Cortex of kidney (tissue), 1 donor: ENCODE measurements at places on chromosomes 12 and 14.

DNA sequence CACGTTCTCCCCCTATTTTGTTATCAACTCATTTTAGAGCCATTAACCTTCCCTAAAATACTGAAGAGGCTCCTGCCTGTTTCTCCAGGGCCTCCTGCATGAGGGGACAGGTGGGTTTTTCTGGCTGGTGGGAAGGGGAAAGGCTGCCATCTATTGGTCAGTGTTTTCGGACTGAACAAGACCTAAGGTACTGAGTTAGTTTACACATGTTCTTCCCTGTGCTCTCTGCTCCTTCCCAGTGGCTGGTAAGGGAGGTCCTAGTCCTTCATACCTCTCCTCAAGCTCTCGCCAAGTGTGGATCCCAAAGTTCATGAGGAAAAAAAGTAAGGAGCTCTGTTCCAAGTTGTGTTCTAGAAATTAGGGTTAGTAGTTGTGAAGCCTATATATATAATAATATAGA lies 357.5 kb downstream of the FSCB start:
- no peak for DNase-seq

GRCh38 chr14:50846226-50846880 lies 15.4 kb upstream of the NIN start:
- DNase-seq: no peak

DNA sequence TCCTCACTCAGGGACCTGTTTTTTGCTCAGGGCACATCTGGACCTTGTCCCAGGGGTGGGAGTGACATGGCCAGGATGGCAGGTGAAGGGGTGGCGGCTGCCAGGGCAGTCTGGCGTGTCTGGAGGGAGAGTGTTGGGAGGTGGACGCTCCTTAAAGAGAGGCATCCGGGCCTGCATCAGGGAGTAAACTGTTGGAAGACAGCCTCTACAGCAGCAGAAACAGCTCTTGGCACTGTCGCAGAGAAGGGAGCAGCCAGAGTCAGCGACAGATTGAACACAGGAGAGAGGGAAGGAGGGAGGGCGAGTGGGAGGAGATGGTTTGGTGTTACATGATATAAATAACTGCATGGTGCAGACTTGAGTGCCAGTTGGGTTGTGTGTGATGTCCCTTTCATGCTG lies 52.8 kb downstream of the IGF1 start:
- no peak for DNase-seq

DNA sequence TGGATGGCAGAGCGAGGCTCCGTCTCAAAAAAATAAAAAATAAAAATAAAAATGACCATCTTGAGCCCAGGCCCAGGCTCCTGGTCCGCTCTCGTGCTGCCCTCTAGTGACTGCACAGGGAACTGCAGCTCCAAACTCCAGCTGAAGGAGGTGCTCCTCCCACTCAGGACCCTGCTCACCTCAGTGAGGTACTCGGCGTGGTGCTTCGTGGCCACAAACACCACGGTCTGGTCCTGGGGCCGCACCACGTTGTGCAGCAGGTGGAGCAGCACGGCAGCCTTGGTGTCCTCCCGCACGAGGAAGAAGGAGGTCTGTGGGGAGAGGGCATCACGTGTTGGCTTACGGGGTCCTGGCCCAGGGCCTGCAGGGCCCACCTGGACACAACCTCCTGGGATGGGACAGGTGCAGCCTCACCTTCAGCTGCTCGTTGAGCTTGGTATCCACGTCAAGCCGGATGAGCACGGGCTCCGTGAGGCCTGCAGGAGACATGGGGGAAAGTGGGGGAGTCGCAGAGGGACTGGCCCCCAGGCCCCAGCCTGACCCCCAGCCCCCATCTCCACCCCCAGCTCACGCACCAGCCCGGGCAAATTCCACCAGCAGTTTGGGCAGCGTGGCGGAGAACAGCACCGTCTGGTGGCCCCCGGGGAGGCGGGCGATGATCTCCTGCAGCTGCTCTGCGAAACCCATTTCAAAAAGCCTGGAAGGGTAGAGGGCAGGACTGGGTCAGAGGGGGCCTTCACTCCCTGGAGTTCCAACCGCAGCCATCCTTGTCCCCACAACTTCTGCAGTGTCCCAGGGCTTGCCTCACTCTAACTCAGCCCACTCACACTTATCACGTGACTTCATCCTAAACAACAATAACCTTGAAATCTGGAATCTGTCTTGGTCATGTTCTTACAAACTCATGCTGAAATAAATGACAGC lies 10.6 kb downstream of the DDX54 start:
- DNase-seq: no peak

DNA sequence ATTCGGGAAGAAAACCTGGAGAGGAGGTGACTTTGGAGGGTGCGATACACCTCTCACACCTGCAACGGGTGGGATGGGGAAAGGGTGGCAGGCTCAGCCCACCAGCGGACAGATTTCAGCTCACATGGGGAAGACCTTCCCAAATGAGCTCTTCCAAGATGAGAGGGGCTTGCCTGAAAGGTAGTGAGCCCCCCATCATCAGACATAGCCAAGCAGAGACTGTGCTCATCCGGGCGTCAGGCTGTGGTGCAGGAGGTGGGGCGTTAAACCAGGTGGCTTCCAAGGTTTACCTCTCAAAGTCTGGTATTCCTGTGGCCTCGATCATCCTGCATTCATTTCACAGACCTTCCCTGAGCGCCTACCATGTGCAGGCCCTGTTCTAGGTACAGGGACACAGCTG lies 105.4 kb upstream of the FKBP4 start:
- DNase-seq: no peak
